Dermis blood vessel endothelial cell (primary cell): ENCODE measurements at places on chromosomes 2 and 18. TPM values are rescaled to one million over a fixed set of nuclear protein-coding genes. Genes with fewer than 3 reads are reported as not detected.

GRCh38 chr2:199606193-199606780, 148.5 kb upstream of the SATB2 start:
- no peak for DNase-seq

DNA sequence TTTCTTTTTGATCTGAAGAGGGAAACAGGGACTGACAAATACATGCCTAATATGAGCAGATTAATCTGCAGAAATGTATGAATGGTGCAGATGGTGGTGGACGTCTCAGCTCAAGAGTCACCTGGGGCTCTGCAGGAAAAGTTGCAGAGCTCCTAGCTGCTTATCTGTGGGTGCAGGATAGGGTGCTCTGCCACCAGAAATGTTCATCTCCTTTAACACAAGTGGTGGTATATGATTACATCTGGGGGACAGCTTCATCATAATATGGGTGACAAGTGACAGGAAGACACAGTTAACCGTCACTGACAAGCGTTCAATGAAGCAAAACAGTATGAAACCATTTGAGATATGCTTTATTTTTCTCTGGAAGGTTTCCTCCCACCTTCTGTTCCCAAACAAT, 121.2 kb upstream of the LINC00305 start:
- no peak for DNase-seq

- DNase-seq: no peak
Measured at GRCh38 chr2:241445426-241445825, 63.0 kb downstream of the STK25 start.

DNA sequence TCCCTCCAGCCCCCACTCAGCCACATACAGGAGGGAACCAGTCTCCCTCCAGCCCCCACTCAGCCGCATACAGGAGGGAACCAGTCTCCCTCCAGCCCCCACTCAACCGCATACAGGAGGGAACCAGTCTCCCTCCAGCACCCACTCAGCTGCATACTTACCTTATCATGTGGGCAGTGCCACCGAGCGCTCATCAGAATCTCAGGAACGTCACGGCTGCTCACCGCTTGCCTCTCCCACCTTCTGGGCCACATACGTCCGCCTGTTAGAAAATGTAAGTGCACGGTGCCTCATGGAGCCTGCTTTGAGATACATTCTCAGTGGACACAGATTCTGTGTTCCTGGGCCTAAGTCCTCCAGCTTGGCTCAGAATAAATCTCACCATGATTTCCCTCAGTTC, 124.8 kb downstream of the PXDN start:
- DNase-seq: no peak

- no peak for DNase-seq
Measured at GRCh38 chr18:10441472-10441871, 13.0 kb upstream of the APCDD1 start.

GRCh38 chr2:138444411-138444810, 57.2 kb upstream of the SPOPL start:
- no peak for DNase-seq

Gene C2orf15
- total RNA-seq: 0.37 TPM in 1 of 2 replicates, not detected in the other

Gene SCN9A
- 0.34 and 0.56 TPM in 2 replicates for total RNA-seq

Gene ASTL
- not detected in 2 replicates for total RNA-seq

Gene CAPN14
- total RNA-seq: 0.05 TPM in 1 of 2 replicates, not detected in the other

Gene ICOS
- not detected in 2 replicates for total RNA-seq
